ENCODE measurements at places on chromosomes 3 and 15.

GRCh38 chr15:80526556-80527340 is 122.6 kb downstream of the ARNT2 start:
- no peak overlapping the region for H3K4me3 ChIP-seq
- H3K4me1 ChIP-seq: no peaks in the 10 kb centered on the region
- no peak overlapping the region for H3K27ac ChIP-seq
- H3K36me3 ChIP-seq: no peaks in the 10 kb centered on the region
- DNase-seq: no peak

GRCh38 chr15:67883234-67883773 is 43.5 kb upstream of the RNU6-1 start:
- DNase-seq: no peak
- no peak overlapping the region for H3K4me3 ChIP-seq
- peaks cover 21% of the 10 kb centered on the region for H3K4me1 ChIP-seq
- no peak overlapping the region for H3K27ac ChIP-seq

DNA sequence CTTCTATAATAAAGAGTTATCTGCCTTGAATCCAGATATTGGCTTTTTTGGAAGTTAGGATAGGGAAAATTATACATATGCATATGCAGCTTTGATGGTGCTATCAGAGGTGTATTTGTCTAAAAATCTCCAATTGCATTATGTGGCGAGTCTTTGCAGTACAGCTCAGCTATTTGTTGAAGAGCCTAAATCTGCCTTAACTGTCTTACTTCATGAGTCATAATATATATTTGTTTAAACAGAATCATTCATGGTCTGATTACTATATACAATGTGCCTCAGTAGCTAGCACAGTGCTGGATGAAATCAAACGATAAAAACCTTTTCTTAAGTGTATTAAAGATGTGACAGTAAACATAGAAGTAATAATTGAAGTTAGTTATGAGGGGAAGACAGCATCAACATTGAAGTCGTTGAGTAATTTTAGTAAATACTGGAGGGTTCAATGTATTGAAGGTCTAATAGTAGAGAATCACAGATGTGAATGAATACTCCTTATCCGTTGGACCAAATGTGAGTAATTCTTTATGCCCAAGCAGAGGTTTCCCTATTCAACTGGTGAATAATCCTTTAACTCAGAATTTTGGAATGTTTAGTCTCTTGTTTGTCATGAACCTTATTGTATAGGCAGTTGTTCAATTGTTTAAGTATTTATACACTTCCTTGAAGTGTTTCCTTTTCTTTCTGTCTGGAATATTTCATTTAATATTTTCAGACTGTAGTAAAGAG is 74.8 kb upstream of the NAALADL2 start:
- no peaks in the 10 kb centered on the region for H3K27me3 ChIP-seq
- DNase-seq: no peak
- no peak overlapping the region for H3K4me3 ChIP-seq
- no peaks in the 10 kb centered on the region for H3K4me1 ChIP-seq
- no peaks in the 10 kb centered on the region for H3K36me3 ChIP-seq

DNA sequence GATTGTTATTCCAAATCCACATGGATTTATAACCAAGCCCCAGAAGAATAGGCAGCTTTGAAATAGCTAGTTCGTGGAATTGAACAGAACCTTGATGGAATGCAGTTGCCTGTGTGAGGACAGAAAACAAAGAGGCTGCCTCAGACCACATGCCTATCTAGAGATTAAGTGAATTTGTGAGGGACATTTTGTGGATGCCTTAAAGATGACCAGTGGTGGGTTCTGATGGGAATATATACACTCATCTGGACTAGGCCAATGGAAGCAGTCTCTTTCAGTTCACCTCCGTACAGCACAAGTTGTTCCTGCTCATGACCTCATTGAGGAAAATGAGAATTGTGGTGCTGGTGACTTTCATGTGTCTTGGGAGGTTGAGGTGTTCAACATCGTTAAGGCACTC is 63.2 kb upstream of the PYDC2 start:
- H3K4me3 ChIP-seq: no peak overlapping the region
- H3K27me3 ChIP-seq: no peaks in the 10 kb centered on the region
- no peaks in the 10 kb centered on the region for H3K4me1 ChIP-seq

DNA sequence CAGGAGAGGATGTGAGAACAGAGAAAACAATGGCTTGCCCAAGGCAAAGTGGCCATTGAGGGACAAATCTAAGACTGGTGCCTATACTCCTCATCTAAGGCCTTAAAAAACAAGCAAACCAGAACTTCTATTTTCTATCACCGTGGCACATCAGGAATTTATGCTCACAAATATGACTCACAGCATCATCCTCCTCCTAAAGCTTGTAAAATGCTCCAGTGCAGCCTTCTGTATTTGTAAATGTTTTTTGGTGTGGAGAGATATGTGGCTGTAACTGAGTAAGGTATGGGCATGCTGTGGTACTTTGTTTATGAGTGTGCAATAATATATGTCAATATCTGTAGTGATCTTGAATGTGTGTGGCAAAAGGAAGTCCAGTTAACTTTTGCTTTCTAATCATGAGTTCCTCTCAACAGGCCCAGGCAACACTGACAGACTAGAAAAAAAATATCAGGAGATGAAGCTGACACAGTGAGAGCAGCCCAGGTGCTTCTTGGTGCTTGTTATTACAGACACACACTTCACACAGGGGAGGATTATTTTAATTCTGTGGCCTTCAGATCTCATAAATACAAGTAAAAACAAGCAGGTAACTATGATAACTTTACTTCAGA is 60.3 kb downstream of the CTNNB1 start:
- H3K4me1 ChIP-seq: no peaks in the 10 kb centered on the region
- no peak overlapping the region for H3K4me3 ChIP-seq
- no peak for DNase-seq
- H3K27ac ChIP-seq: no peak overlapping the region

- H3K36me3 ChIP-seq: no peaks in the 10 kb centered on the region
- H3K4me1 ChIP-seq: no peaks in the 10 kb centered on the region
- H3K27ac ChIP-seq: no peak overlapping the region
Observed at GRCh38 chr3:89506462-89507103, 399.2 kb downstream of the EPHA3 start.

DNA sequence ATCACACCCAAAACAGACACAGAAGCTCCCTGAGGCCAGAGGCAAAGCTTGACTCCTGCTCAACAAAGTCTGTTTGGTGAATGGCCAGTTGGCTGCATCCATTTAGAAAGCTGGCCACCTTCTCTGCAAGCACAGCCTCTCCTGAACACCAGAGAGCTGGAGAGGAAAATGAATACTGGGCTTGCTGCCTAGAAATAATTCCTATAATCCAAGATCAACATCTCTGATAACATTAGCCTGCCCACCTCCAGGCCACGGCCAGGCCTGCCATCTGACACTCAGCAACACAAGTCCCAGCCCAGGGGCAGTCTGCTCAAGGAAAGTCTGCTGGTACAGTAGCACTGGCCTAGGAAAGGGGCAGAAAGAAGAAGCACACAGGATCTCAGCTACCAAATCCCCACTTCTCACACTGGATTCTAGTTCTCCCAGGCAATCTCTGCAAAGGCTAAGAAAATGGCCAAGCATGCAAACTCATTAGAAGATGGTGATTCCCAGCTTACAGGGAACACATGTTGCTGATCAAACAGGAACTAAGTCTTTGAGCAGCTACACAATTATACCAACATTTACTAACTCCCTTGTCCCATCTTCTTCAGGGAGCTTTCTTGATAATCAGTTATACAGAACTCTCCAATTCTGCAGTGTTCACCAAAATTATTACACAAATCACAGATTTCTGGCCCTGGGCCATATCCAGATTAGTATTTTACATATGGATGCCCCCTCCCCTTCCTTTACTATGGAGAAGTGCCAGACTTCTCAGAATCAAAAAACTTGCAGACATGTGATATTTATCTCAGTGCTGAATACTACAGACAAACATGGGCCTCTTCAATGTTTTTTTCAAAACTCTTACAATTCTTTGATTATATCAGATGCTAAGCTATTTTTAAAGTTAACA is 9.9 kb downstream of the TBC1D2B start:
- peaks cover 16% of the 10 kb centered on the region for H3K4me1 ChIP-seq
- H3K4me3 ChIP-seq: no peak overlapping the region
- peak overlapping the region; percentile 95 for H3K27ac ChIP-seq
- DNase-seq: no peak
- no peaks in the 10 kb centered on the region for H3K27me3 ChIP-seq

GRCh38 chr15:58535337-58535736 is 103.5 kb downstream of the LIPC start:
- peaks cover 12% of the 10 kb centered on the region for H3K27me3 ChIP-seq
- peaks cover 4% of the 10 kb centered on the region for H3K4me1 ChIP-seq
- H3K27ac ChIP-seq: no peak overlapping the region
- DNase-seq: no peak
- H3K4me3 ChIP-seq: no peak overlapping the region

DNA sequence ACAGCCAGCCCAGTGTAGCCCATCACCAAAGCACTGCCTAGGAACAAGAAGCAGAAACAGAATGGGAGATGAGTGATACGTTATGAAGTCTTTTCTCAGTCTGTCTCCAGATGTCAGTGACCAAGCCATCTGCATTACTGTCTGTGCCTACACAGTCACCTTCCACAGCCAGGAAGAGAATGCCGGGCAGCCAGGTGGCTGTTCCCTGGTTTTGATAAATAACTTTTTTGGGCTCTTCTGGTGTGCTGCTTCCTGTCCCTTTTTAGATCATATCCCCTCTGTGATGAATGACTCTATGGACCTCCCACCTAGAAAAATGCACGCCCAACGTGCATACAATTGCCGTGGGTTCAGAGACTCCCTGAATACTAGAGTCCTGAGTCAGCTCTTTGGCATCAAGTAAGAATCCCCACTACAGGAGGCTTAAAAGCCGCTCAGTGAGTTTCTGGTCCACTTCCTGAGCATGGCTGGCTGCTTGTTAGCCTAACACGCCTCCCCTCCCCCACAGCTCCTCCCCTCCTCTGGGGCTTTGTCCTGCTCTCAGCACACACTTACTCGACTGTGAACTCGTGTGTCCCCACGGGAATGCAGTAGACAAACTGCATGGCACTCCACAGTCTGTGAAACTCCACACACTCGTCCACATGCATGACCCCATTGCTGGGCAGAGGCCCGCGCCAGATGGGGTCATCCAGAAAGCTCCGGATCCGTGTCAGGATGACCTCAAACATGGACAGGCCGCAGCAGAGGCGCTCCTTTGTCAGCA is 34.7 kb downstream of the NIPA2 start:
- H3K36me3 ChIP-seq: peaks cover 14% of the 10 kb centered on the region
- H3K4me1 ChIP-seq: no peaks in the 10 kb centered on the region
- no peaks in the 10 kb centered on the region for H3K27me3 ChIP-seq
- H3K27ac ChIP-seq: no peak overlapping the region
- no peak overlapping the region for H3K4me3 ChIP-seq

- no peaks in the 10 kb centered on the region for H3K36me3 ChIP-seq
- H3K4me1 ChIP-seq: peaks cover 6% of the 10 kb centered on the region
- no peak overlapping the region for H3K4me3 ChIP-seq
Observed at GRCh38 chr15:68734352-68734751, 86.3 kb downstream of the ANP32A start.

DNA sequence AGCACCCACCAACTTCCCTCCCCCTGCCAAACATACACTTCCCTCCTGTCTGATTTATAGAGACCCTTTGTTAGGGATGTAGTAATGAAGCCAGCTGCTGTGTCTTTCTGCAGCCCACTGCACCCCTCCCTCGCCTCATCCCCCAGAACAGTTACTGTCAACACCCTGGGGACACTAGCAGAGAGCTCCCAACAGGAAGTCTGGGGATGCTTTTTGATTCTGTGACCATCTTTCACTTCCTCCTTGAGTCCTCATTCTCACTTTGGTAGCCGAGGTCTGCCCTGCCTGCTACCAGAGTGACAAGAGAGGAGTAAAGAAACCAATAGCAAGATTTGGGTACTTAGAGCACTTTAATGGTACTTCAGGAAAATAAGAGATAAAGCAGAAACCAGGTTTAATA is 201.6 kb downstream of the SATB1 start:
- peaks cover 13% of the 10 kb centered on the region for H3K4me1 ChIP-seq
- H3K27ac ChIP-seq: peak overlapping the region; percentile 31
- no peaks in the 10 kb centered on the region for H3K27me3 ChIP-seq

DNA sequence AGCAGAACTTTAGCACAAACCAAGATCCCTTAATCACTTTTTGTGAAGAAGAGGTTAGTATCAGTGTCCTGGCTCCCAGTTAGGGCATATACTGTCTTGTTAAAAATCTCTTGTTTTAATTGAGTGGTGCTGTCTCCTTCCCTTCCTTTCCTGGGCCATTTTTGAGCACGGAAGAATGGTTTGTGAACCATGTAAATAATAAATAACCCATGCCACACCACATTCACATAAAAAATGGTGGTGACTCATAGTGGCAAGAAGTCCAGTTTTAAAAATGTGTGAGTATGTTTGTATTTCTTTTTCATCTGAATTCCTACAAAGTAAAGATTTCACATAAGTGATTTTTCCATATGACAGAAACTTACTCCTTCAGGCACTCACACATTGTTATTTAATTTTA is 59.1 kb upstream of the SPRED1 start:
- H3K4me1 ChIP-seq: no peaks in the 10 kb centered on the region
- no peak overlapping the region for H3K27ac ChIP-seq
- no peak overlapping the region for H3K4me3 ChIP-seq
- H3K27me3 ChIP-seq: peaks cover 12% of the 10 kb centered on the region
- no peak for DNase-seq
- no peaks in the 10 kb centered on the region for H3K36me3 ChIP-seq

DNA sequence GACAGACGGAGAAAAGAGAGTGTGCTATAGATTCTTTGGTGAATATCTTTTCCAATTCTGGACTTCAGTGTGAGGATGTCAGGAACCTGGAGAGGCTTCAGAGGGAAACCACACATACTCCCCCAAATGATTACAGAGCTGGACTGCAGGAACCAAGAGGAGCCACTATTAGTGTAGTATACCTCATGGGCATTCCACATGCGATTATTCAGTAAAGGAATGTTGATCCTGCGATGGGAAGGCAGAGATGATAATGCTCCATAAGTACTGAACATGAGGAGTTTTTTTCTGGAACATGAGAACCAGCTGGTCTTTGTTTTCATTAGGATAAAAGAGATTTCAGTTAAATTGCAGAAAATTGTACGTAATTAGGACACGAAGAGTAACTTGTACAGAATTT is 18.7 kb downstream of the STARD9 start:
- H3K36me3 ChIP-seq: peaks cover 8% of the 10 kb centered on the region
- H3K27ac ChIP-seq: no peak overlapping the region
- H3K4me3 ChIP-seq: no peak overlapping the region
- no peaks in the 10 kb centered on the region for H3K27me3 ChIP-seq
- no peaks in the 10 kb centered on the region for H3K4me1 ChIP-seq

GRCh38 chr3:181610973-181611265 is 100.8 kb upstream of the SOX2 start:
- no peaks in the 10 kb centered on the region for H3K4me1 ChIP-seq
- H3K36me3 ChIP-seq: no peaks in the 10 kb centered on the region
- no peaks in the 10 kb centered on the region for H3K27me3 ChIP-seq
- no peak overlapping the region for H3K27ac ChIP-seq
- H3K4me3 ChIP-seq: no peak overlapping the region

DNA sequence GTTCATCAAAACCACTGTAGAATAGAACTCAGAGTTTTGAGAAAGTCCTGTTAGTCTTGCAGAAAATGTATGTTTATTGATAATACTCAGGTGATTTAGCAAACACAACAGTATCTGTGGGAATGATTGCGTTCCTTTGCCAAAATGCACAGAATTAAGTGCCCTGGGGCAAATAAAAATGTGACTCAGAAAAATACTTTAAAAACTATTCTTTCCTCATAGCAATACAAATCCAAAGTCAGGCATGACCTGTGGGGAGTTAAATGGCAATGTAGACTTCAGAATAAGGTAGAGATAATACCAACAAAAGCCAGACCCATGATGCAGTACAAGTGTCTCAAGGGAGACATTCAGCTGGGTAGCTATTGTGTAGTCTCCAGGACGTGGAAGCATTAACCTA is 72.3 kb upstream of the SNTN start:
- no peaks in the 10 kb centered on the region for H3K27me3 ChIP-seq
- no peak for DNase-seq
- H3K27ac ChIP-seq: no peak overlapping the region
- no peak overlapping the region for H3K4me3 ChIP-seq
- H3K36me3 ChIP-seq: no peaks in the 10 kb centered on the region
